ENCODE measurements at places on chromosomes 3 and 15.

GRCh38 chr3:35785234-35785888, 146.0 kb downstream of the ARPP21 start:
- no peak for DNase-seq
- H3K27ac ChIP-seq = no peak overlapping the region
- no peaks in the 10 kb centered on the region for H3K4me1 ChIP-seq
- no peaks in the 10 kb centered on the region for H3K36me3 ChIP-seq

DNA sequence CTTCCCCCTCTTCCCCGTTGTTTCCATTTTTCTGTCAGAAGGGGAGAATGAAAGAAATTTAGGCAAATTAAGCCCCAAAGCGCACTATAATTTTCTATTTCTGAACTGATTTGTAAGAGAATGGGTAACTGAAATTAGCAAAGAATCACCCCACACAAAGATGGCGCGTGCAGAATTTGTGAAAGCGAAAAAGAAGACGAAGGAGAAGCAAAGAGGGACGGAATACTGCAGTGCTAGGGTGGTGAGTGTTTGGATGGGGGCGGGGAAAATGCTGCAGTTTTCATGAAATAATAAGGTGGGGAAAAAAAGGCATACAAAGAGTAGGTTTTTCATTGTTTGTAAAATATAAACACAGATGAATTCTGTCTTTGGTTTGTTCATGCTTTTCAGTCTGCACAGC, 4.6 kb upstream of the CTNNB1 start:
- no peak overlapping the region for H3K27ac ChIP-seq
- no peaks in the 10 kb centered on the region for H3K4me1 ChIP-seq
- no peak for DNase-seq
- H3K4me3 ChIP-seq = no peak overlapping the region
- H3K36me3 ChIP-seq = no peaks in the 10 kb centered on the region

DNA sequence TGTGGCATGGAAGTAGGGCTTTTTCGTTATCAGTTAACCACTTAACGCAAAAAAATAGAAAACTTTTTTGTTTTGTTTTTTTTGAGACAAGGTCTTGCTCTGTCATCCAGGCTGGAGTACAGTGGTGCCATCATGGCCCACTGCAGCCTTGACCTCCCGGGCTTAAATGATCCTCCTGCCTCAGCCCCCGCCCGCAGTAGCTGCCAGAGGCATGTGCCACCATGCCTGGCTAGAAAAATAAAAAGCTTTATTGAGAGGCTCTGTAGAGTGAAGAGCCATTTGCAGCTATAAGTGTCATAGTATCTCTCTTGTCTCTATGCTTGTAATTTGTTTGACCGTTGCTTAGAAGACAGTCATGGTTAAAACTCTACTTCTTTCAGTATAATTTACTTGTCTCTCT, 13.5 kb downstream of the PPP4R2 start:
- no peak overlapping the region for H3K4me3 ChIP-seq
- H3K27ac ChIP-seq = no peak overlapping the region
- H3K27me3 ChIP-seq = no peaks in the 10 kb centered on the region
- peaks cover 49% of the 10 kb centered on the region for H3K4me1 ChIP-seq

GRCh38 chr3:51338632-51339031, 46.5 kb upstream of the MANF start:
- H3K27ac ChIP-seq = no peak overlapping the region
- H3K27me3 ChIP-seq = no peaks in the 10 kb centered on the region
- peaks cover 34% of the 10 kb centered on the region for H3K4me1 ChIP-seq
- H3K36me3 ChIP-seq = no peaks in the 10 kb centered on the region
- DNase-seq = no peak

GRCh38 chr3:197305854-197306253, 7.4 kb upstream of the DLG1 start:
- peak; percentile 61 for DNase-seq
- peak overlapping the region; percentile 28 for H3K4me3 ChIP-seq
- no peaks in the 10 kb centered on the region for H3K27me3 ChIP-seq
- H3K36me3 ChIP-seq = no peaks in the 10 kb centered on the region
- peak overlapping the region; percentile 84 for H3K27ac ChIP-seq

- peaks cover 16% of the 10 kb centered on the region for H3K4me1 ChIP-seq
- H3K36me3 ChIP-seq = peaks cover 42% of the 10 kb centered on the region
- H3K4me3 ChIP-seq = no peak overlapping the region
These were observed 60.3 kb downstream of the HEG1 start for GRCh38 chr3:124995460-124995994.

GRCh38 chr3:188448813-188449212, 294.9 kb downstream of the LPP start:
- H3K4me1 ChIP-seq = peaks cover 29% of the 10 kb centered on the region
- H3K36me3 ChIP-seq = peaks cover 12% of the 10 kb centered on the region
- DNase-seq = no peak
- H3K4me3 ChIP-seq = no peak overlapping the region
- no peaks in the 10 kb centered on the region for H3K27me3 ChIP-seq

- DNase-seq = no peak
- no peak overlapping the region for H3K4me3 ChIP-seq
- peaks cover 28% of the 10 kb centered on the region for H3K4me1 ChIP-seq
- H3K36me3 ChIP-seq = no peaks in the 10 kb centered on the region
These were observed 48.3 kb upstream of the IREB2 start for GRCh38 chr15:78389738-78390137.

DNA sequence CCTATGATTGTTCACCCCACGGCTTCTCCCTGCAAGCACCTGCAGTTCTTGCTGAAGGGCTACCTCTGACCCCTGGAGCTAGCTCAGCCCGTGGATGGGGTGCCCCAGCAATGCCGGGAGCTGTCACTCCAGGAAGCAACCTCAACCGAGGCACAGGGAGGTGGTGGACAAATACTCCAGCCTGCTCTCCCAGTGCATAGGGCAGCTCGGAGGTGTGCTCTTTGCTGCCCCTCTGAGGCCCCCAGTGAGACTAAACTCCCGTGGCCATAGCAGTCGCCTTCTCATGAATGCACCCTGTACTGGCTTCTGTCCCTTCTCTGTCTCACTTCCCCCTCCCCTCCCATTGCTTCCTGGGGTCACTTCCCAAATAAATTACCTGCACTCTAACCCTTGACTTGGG, 48.5 kb downstream of the LINGO1 start:
- no peak for DNase-seq
- no peaks in the 10 kb centered on the region for H3K4me1 ChIP-seq
- no peak overlapping the region for H3K27ac ChIP-seq
- H3K27me3 ChIP-seq = peaks cover 70% of the 10 kb centered on the region
- no peaks in the 10 kb centered on the region for H3K36me3 ChIP-seq
- H3K4me3 ChIP-seq = no peak overlapping the region
